NT2/D1 (cell line): ENCODE measurements at places on chromosomes 16 and 17.
A peak's percentile ranks its signal among the peaks of the same experiment; 100 is the strongest.

- DNase-seq, result no peak
Observed at GRCh38 chr17:80254396-80255251, 6.0 kb upstream of the RNF213 start.

- DNase-seq, result no peak
Observed at GRCh38 chr17:10063730-10064241, 134.6 kb downstream of the GAS7 start.

GRCh38 chr16:3690470-3690928 is 26.8 kb downstream of the TRAP1 start:
- peak; percentile 75 for DNase-seq

- DNase-seq, result no peak
Observed at GRCh38 chr17:11944587-11944986, 52.7 kb downstream of the ZNF18 start.

DNA sequence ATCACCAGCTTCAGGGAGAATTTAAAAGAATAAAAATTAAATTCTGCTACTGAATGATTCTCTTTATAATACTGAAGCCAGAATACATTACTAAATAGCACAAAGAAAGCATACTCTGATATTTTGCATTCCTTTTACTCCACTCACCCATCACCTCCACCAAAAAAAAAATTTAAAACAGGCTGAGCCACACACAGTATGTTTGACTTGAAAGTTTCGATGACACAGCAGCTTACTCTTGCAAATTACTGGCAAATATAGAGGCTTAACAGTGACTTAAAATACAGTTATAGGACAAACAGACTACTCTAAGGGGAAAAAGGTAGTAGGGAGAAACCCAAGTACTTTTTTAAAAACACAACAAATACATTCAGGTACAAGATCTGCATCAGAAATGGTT is 39.2 kb downstream of the GPATCH8 start:
- no peak for DNase-seq

GRCh38 chr17:60602385-60602742 is 2.4 kb downstream of the PPM1D start:
- no peak for DNase-seq

- no peak for DNase-seq
Observed at GRCh38 chr16:89823087-89823823, 5.0 kb upstream of the SPIRE2 start.

- no peak for DNase-seq
Observed at GRCh38 chr16:75111961-75112733, 4.4 kb downstream of the LDHD start.

DNA sequence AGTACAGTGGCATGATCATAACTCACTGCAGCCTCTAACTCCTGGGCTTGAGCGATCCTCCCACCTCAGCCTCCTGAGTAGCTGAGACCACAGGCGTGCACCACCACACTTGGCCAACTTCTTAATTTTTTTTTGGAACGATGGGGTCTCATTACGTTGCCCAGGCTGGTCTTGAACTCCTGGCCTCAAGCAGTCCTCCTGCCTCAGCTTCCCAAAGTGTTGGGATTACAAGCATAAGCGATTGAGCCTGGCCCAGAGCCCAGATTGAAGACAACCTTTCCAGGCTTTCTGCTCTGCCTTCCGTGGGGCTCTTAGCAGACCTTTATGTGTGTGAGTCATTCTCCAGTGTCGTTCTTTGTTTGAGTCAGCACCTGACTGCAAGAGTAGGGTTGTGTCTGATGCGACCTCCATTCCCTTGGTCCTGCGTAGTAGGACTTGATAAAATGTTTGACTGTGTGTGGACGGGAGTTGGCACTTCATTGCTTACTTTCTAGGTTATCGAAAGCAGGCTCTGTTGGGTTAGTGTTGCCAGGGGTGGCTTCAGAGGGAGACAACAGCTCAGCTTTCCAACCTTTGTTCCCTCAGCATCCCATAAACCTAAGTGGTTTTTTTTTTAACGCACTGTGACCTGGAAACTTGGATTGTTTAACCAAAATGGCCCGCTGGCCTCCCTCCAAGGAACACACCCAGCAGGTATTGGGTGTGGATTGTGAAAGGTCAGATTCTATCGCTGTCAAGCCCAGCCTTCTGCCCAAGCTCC is 26.4 kb downstream of the EEF2K start:
- DNase-seq, result no peak

- DNase-seq, result no peak
Observed at GRCh38 chr16:11349599-11350276, 4.5 kb downstream of the RMI2 start.

- no peak for DNase-seq
Observed at GRCh38 chr16:54466233-54466632, 179.6 kb upstream of the IRX3 start.

- no peak for DNase-seq
Observed at GRCh38 chr16:85153656-85154091, 41.4 kb upstream of the CIBAR2 start.

- no peak for DNase-seq
Observed at GRCh38 chr17:79976451-79976850, 59.2 kb downstream of the TBC1D16 start.

DNA sequence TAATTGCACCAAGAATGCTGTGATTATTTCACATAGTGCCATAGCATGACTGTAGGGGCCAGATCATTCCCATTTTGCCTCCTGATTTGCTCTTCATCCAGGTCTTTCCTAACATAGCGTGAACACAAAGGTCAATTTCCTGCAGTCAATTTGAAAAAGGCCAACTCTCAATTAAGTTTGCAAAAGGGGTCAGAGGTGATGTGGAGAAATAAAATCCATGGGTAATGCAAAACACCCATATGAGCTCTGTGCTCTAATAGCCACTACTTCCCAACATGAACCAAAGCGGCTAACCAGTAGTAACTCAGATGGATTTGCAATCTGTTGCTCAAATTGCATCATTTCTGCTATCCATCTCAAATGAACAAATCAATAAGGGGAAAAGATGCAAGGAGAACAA is 275.5 kb upstream of the SOX9 start:
- no peak for DNase-seq

GRCh38 chr17:82892899-82893565 is 53.2 kb upstream of the ZNF750 start:
- DNase-seq, result no peak

DNA sequence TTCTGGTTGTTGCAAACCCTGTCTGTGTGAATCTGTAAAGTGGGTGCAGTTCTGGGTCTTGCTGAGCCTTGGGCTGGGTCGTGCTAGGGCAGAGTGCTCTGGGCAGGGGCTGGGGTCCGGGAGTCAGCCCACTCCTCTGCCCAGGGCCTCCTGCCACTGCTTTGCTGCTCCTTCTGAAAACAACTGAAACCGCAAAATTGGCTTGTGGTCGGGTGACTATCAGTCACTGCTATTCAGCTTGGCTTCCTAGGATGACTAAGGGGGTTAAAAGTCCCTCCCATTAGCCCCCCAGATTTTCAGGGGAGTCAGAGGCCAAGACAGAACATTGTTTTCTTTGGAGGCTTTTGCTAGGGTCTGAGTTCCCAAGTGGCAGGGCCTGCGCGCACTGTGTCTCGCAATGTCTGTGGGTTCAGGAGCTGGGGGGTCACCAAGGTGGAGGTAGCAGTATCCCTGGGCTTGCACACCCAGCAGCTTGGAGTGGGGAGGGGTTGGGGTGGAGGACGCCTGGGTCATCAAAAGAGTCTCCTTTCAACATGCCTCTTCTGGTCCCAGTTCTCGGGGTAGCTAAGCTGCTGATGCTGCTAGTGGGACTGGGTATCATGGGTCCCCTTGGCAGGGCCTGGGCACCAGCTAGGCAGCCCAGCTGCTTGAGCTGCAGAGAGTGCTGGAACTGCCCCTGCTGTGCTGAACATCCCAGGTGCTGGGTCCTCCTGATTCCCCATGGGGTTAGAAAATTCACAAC is 13.5 kb upstream of the TBX21 start:
- no peak for DNase-seq

DNA sequence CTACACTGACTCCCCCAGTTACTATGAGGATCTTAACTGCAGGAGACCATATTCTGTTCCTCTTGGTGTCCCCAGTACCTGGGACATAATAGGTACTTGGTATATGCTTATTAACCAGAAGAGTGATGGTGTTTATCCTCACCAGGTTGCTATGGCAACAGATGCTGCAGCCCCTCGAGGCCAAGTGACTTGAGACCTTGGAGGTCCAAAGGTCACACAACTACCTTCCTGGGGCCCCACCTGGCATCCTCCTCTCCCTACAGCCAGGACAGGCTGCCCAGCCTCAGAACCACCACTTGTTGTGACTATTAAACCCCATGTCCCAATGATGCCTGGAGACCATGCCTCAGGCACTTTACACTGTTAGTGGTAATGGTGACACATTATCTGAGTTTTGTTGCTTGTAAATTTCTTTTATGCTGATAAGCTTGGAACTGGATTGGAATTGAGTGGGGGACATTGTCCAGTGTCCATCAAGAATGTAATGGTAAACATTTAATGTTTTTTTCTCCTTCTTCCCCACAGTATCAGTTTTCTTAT is 189.4 kb downstream of the CCDC182 start:
- no peak for DNase-seq

GRCh38 chr16:25988084-25988483 is 296.3 kb downstream of the HS3ST4 start:
- DNase-seq, result no peak

- DNase-seq, result no peak
Observed at GRCh38 chr16:2808181-2808580, 8.9 kb upstream of the PRSS21 start.

DNA sequence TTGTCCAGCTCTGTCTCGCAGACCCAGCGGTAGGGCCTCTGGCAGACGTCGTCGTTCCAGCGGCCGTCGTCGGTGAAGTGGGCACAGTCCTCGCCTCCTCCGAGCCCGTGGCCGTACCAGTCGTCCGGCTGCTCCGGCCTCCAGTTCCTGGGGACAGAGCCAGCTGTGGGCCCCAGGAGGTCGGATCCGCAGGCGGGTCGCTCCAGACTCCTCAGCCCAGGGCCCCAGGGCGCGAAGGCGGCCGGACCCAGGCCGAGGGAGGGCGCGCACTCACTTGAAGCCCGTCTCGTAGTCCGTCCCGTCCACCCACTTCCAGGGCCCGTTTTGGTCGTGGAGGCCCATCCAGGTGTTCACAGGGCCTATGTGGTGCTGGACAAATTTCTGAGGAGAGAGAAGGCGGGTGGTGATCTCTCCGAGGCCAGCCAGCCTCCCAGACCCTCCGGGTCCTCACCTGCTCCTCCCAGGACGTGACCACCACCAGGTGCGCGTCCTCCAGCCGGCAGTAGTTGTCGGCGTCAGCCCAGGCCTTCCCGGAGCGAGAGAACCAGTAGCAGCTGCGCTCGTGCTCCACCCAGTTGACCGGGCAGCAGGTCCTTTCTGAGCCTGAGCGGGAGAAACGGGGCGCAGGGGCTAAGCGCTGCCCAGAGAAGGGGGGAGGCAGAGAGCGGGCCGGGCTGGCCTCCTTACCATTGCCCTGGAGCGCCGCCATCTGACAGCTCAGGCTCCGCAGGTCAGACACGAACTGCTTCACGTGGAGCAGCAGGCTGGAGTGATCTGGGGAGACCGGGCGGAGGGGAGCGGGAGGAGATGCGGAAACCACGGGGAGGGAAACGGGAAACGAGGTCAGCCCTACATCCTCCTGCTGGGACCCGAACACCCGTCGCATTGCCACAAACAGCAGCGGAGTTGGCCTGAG is 5.2 kb downstream of the ASGR1 start:
- DNase-seq, result no peak

DNA sequence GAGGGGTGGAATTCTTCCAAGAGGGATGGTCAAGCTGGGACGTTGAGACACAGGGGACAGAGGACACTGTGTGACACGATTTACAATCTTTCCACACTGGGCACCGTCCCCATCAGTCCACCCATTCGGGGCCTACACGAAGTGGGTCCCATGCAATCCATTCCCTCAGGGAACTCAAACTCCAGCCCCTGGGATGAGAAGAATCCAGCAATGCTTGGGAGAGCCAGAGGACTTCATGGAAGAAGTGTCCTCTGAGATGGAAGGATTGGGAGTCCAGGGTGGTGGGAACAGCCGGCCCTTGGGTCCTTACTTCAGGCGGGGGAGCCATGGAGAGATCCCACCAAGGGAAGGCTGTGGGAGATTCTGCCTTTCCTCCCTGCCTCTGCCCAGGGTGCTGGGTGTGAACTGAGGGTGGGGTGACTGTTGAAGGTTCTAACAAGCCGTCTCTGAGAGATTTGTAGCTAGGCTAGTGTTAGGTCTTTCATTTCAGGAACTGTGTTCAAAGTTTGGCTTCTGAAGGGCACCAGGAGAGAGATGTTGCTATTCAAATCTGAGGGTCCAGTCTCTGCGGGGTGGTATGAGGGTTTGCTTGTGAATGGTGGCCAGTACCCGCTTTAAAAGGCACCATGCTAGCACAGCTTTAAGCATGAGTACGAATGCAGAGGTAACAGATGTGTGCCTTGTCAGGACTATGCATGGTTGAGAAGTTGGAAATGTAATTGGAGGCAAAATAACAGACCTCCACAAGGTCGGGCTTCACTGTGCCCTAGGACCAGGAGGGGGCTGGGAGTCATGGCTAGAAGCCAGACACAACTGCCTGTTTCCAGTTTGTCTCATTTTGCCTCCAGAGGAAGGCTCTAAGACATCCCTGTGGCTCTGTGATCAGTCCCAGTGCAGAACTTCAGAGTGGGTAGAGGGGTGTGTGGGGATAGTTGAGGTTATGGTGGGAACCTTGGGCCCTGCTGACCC is 1.9 kb downstream of the ATP1B2 start:
- no peak for DNase-seq

DNA sequence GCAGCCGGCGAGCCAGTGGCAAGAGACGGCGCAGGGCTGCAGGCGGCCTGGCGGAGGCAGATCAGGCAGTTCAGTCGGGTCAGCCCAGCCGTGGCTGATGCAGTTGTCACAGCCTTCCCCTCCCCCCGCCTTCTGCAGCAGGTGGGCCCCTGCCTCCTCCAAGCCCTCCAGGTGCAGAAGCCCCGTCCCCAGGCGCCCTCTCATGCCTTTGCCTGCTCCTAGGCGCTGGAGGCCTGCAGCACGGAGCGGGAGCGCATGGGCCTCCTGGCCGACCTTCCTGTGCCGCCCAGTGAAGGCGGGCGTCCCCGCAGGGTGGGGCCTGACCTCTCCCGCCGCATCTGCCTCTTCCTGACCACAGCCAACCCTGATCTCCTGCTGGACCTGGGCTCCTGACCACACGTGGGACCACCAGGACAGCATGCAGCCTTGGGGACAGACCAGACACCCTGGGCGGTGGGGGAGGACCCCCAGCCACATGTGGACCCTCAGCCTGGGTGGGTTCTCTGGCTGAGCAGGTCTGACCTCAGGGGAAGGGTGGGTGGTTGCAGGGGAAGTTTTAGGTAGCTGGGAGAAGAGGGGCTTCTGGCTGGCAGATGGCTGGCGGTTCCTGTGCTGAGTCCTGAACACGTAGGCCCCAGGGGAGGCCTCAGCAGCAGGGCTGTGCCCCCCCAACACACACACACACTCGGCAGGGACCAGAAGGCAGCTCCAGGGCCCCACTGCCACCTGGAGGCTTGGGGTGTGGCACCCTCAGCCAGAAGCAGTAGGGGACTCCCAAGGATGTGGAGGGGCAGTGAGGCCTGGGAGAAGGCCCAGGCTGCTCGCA is 3.1 kb upstream of the MRPS34 start:
- DNase-seq, result no peak

DNA sequence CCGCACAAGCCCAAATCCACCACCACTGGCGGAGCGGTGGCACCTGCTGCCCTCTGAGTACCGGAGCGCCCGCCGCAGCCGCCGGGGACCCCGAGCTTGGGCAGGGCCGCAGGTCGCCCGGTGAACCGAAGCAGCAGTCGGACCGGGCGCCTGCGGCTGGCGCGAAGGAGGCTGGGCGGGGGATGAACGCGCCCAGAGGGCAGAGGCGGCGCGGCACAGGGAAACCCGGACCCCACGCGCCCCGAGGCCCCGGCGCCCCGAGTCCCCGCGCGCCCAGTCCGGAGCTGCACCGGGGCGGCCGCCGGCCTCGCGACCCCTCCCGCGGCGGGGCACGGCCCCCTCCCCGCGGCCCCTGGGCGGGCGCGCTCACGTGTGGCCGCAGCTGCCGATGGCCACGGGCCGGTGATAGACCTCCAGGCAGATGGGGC is 393 bp downstream of the RNF166 start:
- no peak for DNase-seq
